ENCODE measurements at places on chromosomes 7 and 10.

- ATAC-seq, result no peak
Observed at GRCh38 chr10:97464226-97464625, 18.3 kb downstream of the ZDHHC16 start.

- no peak for ATAC-seq
Observed at GRCh38 chr7:4136501-4137110, 545.5 kb upstream of the FOXK1 start.

- ATAC-seq, result no peak
Observed at GRCh38 chr7:53656881-53657280, 621.4 kb downstream of the POM121L12 start.

- ATAC-seq, result no peak
Observed at GRCh38 chr10:36345807-36346206, 703.7 kb upstream of the FZD8 start.

DNA sequence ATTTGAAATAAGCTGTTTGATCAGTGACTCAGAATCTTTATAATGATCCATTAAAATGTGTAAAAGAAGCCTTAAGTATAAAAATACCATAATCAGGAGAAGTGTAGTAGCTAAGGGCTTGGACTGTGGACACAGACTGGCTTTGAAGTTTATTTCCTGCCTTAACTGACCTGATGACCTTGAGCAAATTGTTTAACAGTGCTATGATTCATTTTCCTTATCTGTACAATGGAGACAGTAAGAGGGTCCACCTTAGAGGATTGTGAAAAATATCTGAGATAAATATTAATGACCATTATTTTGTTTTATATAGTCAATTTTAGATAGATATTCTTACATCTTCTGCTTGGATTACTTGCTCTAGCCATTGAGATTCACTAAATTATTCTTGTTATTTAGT, 13.3 kb upstream of the RPA3 start:
- ATAC-seq, result no peak

GRCh38 chr7:5687936-5688630, 93.4 kb downstream of the RNF216 start:
- ATAC-seq, result no peak

GRCh38 chr7:109964780-109965179, 1126.1 kb upstream of the LRRN3 start:
- no peak for ATAC-seq

DNA sequence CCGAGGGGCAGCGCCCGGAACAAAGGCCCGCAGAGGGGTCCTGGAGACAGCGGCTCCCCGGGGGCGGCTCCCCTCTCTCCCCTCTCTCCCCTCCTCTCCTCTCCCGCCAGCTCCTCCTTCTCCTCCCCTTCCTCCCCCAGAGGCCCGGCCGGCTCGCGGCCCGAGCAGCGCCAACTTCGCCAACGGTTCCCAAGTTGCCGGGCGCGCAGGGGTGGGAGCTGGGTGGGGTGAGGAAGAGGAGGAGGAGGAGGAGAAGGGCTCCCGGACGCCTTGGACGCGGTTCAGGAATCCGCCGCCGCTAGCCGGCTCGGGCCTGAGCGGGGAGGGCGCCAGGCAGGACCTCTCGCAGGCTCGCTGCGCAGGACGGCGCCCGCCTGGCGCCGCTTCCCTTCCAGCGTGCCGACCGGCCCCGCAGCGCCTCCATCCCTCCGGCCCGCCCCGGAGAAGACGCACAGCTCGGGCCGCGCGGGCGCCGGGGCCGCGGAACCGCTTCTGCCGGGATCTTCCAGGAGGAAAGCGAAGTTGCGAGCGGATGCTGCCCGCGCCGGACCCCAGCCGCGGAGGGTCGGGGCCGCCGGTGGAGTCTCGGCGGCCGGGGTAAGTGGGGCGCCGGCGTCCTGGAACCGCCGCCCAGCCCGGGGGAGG, at the start of gene CHST3:
Gene CHST3, plus strand, starts transcription at position 298 of the 645 bp plus-strand sequence. CDS start 41,448 bp downstream, outside the sequence.
- no peak for ATAC-seq

DNA sequence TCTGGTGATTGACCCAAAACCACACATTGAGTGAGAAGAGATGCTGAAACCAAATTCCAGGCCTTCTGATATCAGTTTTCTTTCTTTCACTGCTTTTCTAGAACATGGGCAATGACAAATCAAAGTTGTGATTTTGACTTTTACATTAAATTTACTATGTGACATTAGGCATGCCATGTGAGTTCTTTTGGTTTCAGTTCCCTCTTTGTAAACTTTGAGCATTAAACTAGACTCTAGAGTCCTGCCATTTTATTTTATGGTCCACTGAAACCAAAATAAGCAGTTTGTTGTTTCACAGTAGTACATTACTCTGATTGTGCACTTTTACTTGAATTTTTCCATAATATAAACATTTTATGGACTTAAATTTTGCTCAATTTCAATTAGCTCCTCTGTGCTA, 381.1 kb upstream of the SEMA3D start:
- no peak for ATAC-seq

GRCh38 chr10:87579563-87579962, 74.9 kb downstream of the MINPP1 start:
- ATAC-seq, result no peak

DNA sequence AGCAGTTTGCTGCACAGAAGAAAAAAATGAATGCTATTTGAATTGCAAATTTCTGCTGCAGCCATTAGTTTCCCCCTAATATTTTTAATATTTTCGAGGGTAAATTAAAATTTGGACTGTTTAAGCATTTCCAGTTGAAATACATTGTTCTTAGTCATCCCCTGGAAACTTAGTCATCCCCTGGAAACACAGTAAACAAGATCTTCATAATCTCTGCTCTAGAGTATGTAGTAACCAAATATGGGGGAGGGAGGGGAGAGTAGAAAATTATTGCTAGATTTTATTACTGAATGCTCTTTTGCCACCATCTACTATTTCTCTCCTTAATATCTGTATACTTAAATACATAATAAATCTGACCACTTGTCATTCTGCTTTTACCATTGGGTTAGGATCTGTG, 1053.3 kb downstream of the SORCS1 start:
- ATAC-seq, result no peak

DNA sequence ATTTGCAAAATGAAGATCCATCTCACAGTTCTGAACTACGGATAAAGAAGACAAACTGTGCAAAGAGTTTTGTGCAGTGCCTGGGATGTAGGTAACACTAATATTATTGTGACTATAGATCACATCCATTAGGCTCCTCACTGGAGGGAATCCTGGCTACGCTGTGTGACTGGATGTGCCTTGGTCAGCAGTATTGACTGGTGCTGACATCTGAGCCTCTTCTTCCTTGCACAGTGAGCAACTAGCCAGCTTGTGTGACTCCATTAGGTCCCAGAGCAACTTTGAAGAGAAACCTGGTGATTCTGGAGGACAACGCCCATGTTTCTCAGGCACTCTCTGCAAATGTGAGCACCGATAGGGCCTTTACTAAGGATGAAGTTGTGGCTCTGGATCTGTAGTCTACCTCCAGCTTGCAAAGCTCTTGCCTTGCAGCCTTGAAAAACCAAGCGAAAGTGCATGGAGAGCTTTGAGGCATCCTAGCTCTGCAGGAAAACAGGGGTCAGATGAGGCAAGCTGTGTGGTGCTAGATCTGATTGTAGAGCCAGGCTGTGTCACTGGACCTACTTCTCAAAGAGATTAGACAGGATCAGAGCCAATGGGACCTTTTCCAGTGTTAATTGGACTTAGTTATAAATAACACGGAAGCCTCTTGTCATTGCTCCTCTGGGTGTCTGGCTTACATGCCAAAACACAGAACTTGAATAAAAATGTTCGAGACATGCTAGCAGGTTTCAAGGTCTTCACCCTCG, 303.6 kb upstream of the LYZL1 start:
- ATAC-seq, result no peak

GRCh38 chr10:78259391-78259790, 225.7 kb downstream of the RPS24 start:
- ATAC-seq, result no peak

- no peak for ATAC-seq
Observed at GRCh38 chr7:3916146-3916545, 615.1 kb downstream of the SDK1 start.

GRCh38 chr7:75889826-75890225, 11.0 kb downstream of the RHBDD2 start:
- no peak for ATAC-seq

- no peak for ATAC-seq
Observed at GRCh38 chr7:149444287-149444686, 16.6 kb downstream of the ZNF777 start.
